ENCODE measurements at places on chromosomes 3 and 15. TPM values are rescaled to one million over a fixed set of nuclear protein-coding genes. Genes with fewer than 3 reads are reported as not detected.

DNA sequence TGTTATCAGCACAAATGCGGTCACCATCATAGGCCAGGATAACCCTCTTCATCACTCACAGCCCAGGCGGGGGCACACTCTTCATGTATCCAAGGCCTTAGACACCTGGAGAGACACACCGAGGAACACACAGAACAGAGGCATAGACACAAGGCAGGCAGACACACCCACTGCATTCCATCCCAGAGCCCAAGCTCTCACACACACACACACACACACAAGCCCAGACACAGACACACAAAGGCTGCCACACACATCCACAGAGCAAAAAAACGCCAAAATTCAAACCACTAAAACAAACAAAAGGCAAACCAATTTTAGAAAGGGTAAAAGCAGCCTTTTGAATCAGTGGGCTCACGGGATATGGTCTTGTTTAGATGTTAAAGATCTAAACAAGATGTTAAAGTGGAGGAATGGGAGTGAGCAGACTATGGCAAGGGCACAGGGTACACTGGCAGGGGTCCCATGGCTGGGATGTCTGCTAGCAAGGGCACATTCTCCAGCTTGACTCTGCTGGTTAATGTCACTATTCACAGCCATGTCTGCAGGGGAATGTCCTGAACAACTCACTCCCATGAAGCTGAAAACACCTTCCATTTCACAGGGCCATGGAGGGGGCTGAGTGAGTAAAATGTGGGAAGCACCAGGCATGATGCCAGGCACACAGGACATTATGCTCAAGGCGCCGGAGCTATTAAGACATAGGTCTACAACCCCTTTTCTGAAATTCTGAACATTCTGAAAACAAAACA lies 14.9 kb upstream of the CRABP1 start:
- no peak for DNase-seq
- H3K4me3 ChIP-seq: no peak overlapping the region
- H3K27me3 ChIP-seq: peaks cover 3% of the 10 kb centered on the region
- H3K4me1 ChIP-seq: no peaks in the 10 kb centered on the region
- H3K27ac ChIP-seq: no peak overlapping the region
- no peaks in the 10 kb centered on the region for H3K36me3 ChIP-seq

- H3K27ac ChIP-seq: no peak overlapping the region
- no peaks in the 10 kb centered on the region for H3K4me1 ChIP-seq
- no peak overlapping the region for H3K4me3 ChIP-seq
Measured at GRCh38 chr15:94352636-94353487, 121.5 kb downstream of the MCTP2 start.

- DNase-seq: peak; percentile 66
- no peaks in the 10 kb centered on the region for H3K36me3 ChIP-seq
- no peaks in the 10 kb centered on the region for H3K27me3 ChIP-seq
- no peak overlapping the region for H3K27ac ChIP-seq
Measured at GRCh38 chr3:187748050-187748481, 2.8 kb upstream of the BCL6 start.

CCDC54 gene
- not detected for total RNA-seq
